ENCODE measurements at places on chromosomes 2 and 18. TPM values are rescaled to one million over a fixed set of nuclear protein-coding genes. Genes with fewer than 3 reads are reported as not detected.

Gene GKN2
- not detected for total RNA-seq

Gene NMUR1
- 3.4 TPM for total RNA-seq

Gene ZFP36L2
- 278 TPM for total RNA-seq

Gene COL5A2
- total RNA-seq, result 1.6 TPM

Gene PAX3
- not detected for total RNA-seq

Gene SLC38A11
- total RNA-seq, result not detected

Gene CDH7
- total RNA-seq, result not detected

Gene CCDC85A
- not detected for total RNA-seq

Gene TEX44
- total RNA-seq, result not detected

Gene SLC25A12
- total RNA-seq, result 24.1 TPM

Gene FBXO36
- total RNA-seq, result 0.71 TPM

Gene TNS1
- 3.2 TPM for total RNA-seq

Gene DSG3
- total RNA-seq, result not detected

Gene THAP4
- total RNA-seq, result 34.3 TPM

Gene NEU2
- total RNA-seq, result not detected

Gene IFIH1
- total RNA-seq, result 66.9 TPM

Gene SEMA4C
- total RNA-seq, result 22.2 TPM

Gene SPATA3
- total RNA-seq, result not detected

Gene RUFY4
- 3.2 TPM for total RNA-seq

Gene ANKAR
- total RNA-seq, result 7.0 TPM

Gene GPR148
- total RNA-seq, result not detected

Gene YES1
- 11.2 TPM for total RNA-seq

Gene UGGT1
- total RNA-seq, result 61.0 TPM

Gene PCBP1
- 483 TPM for total RNA-seq

Gene ALKAL2
- not detected for total RNA-seq

Gene RBBP8
- 55.0 TPM for total RNA-seq

Gene UGT1A8
- total RNA-seq, result not detected

Gene SLC16A14
- total RNA-seq, result 0.55 TPM

Gene SKA1
- total RNA-seq, result 44.6 TPM

Gene KCNIP3
- total RNA-seq, result not detected

Gene MOB4
- total RNA-seq, result 24.8 TPM

Gene SOS1
- 229 TPM for total RNA-seq

Gene KCNS3
- total RNA-seq, result not detected

Gene IL36B
- not detected for total RNA-seq

Gene CDK15
- total RNA-seq, result not detected

Gene UGT1A6
- not detected for total RNA-seq

Gene HOXD4
- total RNA-seq, result not detected

Gene SLC8A1
- total RNA-seq, result 0.45 TPM

Gene HOXD8
- not detected for total RNA-seq

Gene PKP4
- total RNA-seq, result 33.8 TPM

Gene OR6B2
- not detected for total RNA-seq

Gene ATG4B
- 84.1 TPM for total RNA-seq

Gene GPR75
- total RNA-seq, result 1.7 TPM

Gene CAVIN2
- total RNA-seq, result not detected

Gene RIT2
- total RNA-seq, result not detected

Gene TRPM8
- not detected for total RNA-seq

Gene DSG1
- total RNA-seq, result not detected

Gene NCL
- total RNA-seq, result 476 TPM

Gene DTNA
- total RNA-seq, result not detected

Gene MBD5
- total RNA-seq, result 30.7 TPM

Gene KCNJ3
- total RNA-seq, result not detected

Gene MPPE1
- total RNA-seq, result 51.0 TPM

Gene PID1
- total RNA-seq, result not detected

Gene SCYGR4
- total RNA-seq, result not detected

Gene POTEE
- 0.73 TPM for total RNA-seq

Measured in activated CD4-positive, alpha-beta memory T cell treated with anti-CD3 and anti-CD28 coated beads, Interleukin-2, amount 10 ng/mL, durations not matched to agents 7 days and 5 days (primary cell).